ENCODE measurements at places on chromosomes 3 and 15.
A peak's percentile ranks its signal among the peaks of the same experiment; 100 is the strongest.

DNA sequence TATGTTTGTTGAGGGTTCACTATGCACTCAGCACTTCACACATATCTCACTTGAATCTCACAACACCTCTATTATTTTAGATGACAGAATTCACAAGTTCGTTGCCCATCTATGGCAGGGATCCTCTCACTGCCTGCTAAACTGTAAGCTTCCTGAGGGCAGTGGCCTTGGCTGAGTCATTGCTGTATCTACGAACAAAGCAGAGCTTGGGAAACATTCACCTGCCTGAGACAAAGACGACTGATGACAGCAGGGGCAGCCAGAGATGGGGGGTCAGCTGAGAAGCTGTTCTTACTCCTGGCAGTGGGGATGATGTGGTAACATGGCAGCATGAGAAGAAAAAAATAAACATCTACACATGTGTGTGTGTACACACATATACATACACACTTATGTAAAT lies 125.5 kb upstream of the NMNAT3 start:
- DNase-seq, result no peak

DNA sequence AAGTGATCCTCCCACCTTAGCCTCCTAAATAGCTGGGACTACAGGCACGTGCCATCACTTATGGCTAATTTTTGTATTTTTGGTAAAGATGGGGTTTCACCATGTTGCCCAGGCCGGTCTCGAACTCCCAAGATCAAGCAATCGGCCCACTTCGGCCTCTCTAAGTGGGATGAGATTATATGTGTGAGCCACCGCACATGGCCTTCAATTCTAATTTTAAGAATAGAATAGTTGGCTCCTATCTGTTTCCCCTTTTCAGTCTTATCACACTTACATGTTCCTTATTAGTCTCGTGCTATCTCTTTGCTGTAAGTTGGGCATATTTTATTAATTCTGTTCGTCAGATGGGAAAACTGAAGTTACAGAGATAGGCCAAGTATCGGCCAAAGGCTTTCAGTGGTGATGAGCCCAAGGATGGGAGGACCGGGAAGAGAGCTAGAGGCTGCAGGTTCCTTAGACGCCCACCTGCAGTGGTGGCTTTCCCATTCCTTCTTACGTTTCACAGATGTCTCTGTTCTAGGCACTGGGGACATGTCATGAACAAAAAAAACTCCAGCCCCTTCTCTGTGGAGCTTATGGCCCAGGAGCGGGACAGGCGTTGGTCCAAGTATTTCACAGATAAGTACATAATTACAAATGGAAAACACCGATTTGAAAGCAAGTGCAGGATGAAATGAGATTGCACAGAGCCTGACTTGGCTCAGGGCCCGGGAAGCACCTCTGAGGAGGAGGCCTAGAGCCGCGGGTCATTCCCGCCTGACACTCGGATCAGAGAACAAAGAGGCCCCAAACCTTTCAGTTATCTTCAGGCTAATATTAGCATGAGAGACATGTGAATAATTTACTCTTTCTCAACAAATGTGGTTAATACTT lies 91.1 kb upstream of the KLF13 start:
- no peak for DNase-seq

DNA sequence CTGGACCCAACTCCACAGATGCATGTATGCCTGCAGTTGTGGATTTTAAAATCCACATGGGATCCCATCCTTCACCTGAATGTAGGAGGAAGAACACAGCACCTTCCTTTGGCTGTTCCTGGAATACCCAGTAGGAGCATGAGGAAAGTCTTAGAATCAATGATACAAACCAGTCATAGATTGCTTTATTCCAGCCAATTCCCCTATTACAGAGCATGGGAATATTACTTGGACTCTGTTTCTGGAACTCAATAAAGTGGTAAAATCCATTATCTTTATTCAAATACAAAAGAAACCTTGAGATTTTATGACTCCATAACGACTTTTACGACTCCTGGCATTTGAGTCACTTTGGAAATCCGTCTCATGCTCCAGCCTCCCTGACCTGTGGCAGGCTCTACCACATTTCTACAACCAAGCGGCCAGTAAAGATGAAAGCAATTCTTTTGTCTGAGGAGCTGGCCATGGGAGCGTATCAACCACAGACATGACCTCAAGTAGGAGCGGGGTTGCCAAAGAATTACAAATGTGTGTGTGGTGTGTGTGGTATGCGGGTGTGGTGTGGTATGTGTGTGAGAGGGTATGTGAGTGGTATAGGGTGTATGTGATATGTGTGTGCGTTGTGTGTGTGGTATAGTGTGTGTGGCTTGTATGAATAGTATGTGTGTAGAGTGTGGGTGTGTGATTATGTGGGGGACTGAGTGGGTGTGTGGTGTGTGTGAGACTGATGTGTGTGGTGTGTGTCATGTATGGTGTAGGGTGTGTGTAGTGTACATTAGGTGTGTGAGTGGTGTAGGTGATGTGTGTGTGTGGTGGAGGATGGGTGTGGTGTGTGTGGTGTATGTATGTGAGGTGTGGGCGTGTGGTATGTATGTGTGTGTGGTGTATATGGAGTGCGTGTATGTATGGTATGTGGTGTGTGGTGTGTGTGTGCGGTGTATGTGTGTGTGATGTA lies 40.0 kb downstream of the ARRDC4 start:
- peak; percentile 80 for DNase-seq

GRCh38 chr3:194328053-194328657 lies 23.0 kb downstream of the CPN2 start:
- DNase-seq, result no peak

DNA sequence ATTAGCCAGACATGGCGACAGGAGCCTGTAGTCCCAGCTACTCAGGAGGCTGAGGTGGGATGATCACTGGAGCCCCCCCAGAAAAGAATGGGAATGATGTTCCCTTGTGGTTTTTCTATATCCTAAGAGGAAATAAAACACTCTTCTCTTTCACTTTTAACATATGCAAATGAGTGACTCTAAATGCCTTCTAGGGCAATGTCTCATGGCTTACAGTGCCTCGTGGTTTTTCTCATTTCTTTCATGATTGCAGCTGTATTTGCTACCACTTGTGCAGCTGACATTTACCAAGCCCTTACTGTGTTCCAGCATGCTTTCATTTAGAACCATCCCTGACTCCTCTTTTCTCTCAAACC lies 26.4 kb downstream of the STOML1 start:
- DNase-seq, result no peak

GRCh38 chr3:9715764-9716437 lies 12.3 kb downstream of the CPNE9 start:
- peak; percentile 57 for DNase-seq

GRCh38 chr15:81962482-81962881 lies 83.3 kb downstream of the MEX3B start:
- no peak for DNase-seq

DNA sequence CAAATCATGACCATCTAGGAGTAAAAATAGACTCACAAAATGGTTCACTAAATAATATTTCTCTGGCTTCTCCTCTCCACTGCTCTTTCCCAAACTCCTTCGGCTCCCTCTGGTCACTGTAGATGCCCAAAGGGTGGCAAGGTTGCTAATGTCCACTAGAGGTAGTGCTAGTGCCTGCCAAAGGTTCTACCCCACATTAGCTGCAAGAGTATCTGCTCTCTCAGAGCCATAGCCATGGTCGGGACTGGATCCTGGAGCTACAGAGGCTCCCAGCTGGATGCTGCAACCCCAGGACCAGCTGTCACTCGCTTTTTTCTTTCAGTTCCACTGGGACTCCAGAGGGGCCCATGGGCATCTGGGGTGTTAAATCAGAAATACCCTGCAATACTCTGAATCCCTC lies 8.5 kb downstream of the HTR3D start:
- no peak for DNase-seq

DNA sequence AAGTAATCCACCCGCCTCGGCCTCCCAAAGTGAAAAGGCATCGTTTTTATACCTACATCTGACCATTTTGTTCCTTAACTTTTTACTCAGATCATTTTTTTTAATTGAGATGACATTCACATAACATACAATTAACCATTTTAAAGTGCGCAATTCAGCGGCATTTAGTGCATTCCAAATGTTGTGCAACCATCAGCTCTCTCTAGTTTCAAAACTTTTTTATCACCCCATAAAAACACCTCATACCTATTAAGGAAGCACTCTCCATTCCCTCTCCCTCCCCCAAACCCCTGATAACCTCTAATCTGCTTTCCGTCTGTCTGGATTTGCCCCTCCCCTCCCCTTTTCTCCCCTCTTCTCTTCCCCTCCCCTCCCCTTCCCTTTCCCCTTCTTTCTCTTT lies 310.1 kb downstream of the UACA start:
- no peak for DNase-seq

- no peak for DNase-seq
These were observed 423.5 kb downstream of the TUSC7 start for GRCh38 chr3:117133066-117133465.

- no peak for DNase-seq
These were observed 3.4 kb upstream of the OGG1 start for GRCh38 chr3:9746330-9746729.

- DNase-seq, result peak; percentile 7
These were observed 42.5 kb downstream of the CHCHD6 start for GRCh38 chr3:126746395-126747177.

GRCh38 chr3:57226176-57226575 lies 1.4 kb upstream of the APPL1 start:
- DNase-seq, result no peak

DNA sequence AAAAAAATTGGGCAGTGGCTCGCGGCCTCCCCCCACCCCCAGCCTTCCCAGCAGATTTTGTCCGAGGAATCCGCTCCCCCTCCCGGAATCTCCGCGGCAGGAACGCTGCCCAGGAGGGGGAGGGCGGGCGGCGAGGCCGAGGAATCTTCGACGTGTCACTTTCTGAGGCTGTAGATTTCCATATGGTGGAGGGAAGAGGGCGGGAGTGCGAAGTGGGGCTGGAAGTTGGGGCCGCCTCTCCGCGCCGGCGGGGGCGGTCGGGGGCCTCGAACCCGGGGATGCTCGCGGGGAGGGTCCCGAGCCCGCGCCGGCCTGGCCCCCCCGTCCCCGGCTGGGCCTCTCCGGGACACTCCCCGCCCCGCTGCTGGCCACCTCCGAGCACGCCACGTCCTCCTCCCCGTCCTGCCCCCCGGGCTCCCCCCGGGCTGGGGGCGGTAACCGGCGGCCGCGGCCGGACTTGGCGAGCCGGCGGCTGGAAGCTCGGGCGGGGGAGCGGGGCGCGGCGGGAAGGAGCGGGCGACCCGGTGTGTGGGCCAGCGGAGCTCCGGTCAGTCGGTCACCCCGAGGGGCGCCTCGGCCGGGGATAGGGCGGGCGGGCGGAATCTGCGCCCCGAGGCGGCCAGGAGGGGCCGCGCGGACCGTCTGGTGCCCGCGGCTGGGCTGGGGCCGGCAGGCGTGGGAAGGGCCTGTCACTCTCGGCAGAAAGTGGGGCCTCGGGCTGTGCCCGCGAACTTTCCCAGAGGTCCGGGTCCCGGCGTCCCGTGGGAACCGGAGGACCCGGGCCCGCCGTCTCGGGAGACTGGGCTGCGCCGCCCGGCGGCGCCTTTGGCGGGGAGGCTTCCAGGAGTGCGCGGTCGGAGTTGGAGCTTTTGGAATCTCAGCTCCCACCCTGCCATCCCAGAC lies 951 bp downstream of the FNDC3B start:
- peak; percentile 38 for DNase-seq

- DNase-seq, result no peak
These were observed 174.9 kb upstream of the SEMA6D start for GRCh38 chr15:47542312-47542989.

DNA sequence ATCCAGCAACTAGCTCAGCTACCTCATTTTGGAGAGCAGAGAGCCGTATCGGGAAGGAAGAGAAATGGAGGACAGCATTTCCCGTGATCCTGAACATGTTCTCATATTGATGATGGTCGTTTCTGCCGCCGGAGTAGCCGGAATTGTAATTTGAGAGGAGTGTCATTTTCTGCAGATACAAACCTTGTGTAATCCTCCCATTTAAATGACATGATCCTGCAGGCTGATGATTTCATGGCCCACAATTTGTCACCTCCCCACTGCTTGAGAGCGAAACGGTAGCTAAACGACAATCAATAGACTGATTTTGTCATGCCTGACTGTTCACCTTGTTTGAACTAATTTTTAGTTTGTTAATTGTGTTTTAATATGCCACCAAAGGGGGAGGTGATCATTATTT lies 126.5 kb upstream of the CNTN6 start:
- no peak for DNase-seq

- DNase-seq, result no peak
These were observed 20.8 kb downstream of the AKAP13 start for GRCh38 chr15:85401108-85401774.

- DNase-seq, result no peak
These were observed 139.7 kb upstream of the COL8A1 start for GRCh38 chr3:99498550-99499234.

- DNase-seq, result no peak
These were observed 32.2 kb downstream of the IL20RB start for GRCh38 chr3:136989781-136990524.

DNA sequence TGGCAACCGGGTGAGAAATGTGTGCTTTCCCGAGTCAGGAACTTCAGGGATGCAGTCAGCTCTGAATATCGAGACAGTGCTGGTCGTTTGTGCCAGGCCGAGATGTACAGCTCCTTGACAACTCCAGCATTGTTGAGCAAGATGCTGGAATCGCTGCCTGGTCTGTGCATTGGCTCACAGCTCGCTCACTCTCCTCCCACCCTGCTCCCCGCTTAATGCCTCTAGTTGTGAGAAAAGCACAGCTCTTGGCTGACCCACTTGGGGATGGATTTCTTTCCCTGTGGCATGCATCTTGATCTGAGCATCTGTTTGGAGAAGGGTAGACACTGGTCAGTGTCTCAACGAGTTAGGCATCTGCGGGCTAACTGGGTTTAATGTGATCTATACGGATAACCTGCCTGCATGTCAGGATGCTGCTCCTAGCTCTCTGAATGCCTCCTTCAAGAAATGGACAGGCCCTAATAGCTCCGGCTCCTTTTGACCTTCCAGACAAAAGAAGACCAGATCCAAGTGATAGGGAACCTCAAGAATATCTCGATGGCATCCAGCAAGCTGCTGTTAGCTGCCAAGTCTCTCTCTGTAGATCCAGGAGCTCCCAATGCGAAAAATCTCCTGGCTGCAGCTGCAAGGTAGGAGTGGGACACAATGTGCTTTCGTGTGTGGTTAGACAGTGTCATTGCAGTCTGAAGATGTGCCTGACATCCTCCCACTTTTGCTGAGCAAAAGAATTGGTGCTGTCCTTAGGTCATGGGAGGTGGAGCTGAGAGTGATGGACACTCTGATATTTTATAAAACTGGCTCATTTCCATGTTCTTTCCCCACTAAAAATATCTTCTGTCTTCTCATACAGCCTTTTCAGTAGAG lies 302.2 kb upstream of the TPM1 start:
- no peak for DNase-seq

DNA sequence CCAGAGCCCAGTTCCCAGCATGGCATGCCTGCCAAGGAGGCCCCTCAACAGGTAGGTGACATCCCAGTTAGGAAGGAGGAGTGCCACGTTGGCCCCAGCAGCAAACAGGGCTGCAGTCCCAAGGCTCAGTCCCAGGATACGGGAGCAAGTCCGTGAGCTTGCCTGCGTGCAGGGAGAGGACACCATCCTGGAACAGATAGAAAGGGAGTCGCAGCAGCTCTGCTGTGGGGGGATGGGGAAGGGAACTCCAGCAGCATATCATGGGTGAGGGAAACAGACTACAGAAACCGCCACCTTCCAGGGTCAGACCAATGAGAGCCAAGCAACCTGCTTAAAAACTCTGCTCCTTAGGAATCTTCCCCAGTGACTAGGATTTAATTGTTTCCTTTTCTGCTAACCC lies 9.4 kb upstream of the DYNLT2B start:
- DNase-seq, result no peak

Data from BJ (cell line).